ENCODE measurements at places on chromosomes 2 and 18. TPM values are rescaled to one million over a fixed set of nuclear protein-coding genes. Genes with fewer than 3 reads are reported as not detected.

Gene DUSP2
- 1.1 TPM for total RNA-seq

Gene SCYGR4
- not detected for total RNA-seq

Gene ACMSD
- total RNA-seq = not detected

Gene GPR55
- total RNA-seq = not detected

Gene CHST9
- total RNA-seq = 0.82 TPM

Gene C2orf81
- total RNA-seq = 3.4 TPM

Gene WDR54
- total RNA-seq = 10.4 TPM

Gene NDC80
- 6.5 TPM for total RNA-seq

Gene COL3A1
- total RNA-seq = 7,827 TPM

Gene WIPF1
- total RNA-seq = 61.8 TPM

Gene CHRND
- not detected for total RNA-seq

Gene VSNL1
- total RNA-seq = not detected

Gene TMEM247
- not detected for total RNA-seq

Gene CAPN10
- 22.0 TPM for total RNA-seq

Gene CHRNG
- not detected for total RNA-seq

Gene GREB1
- total RNA-seq = 0.52 TPM

Gene ARHGAP25
- 0.50 TPM for total RNA-seq

Gene NT5DC4
- total RNA-seq = not detected

Gene SUMO1
- total RNA-seq = 82.1 TPM

Gene TRIM54
- total RNA-seq = not detected

Gene MAL
- total RNA-seq = not detected

Gene MOGAT1
- not detected for total RNA-seq

Gene NGEF
- not detected for total RNA-seq

Gene SPDYA
- 3.4 TPM for total RNA-seq

Gene CXXC1
- 47.6 TPM for total RNA-seq

Gene ZSWIM2
- total RNA-seq = not detected

Gene DLX2
- 5.7 TPM for total RNA-seq

Gene WDR33
- 33.3 TPM for total RNA-seq

Gene IWS1
- total RNA-seq = 41.8 TPM

Gene ATOH8
- 2.7 TPM for total RNA-seq

Gene FBXO15
- 0.92 TPM for total RNA-seq

Gene RAPGEF4
- 0.57 TPM for total RNA-seq

Gene DPY30
- 51.5 TPM for total RNA-seq

Gene KCNG2
- total RNA-seq = not detected

Gene DNAH6
- 0.12 TPM for total RNA-seq

Gene RAB27B
- total RNA-seq = 0.28 TPM

Gene CFC1
- total RNA-seq = not detected

Gene SERPINB3
- not detected for total RNA-seq

Gene RSAD2
- not detected for total RNA-seq

Gene CD226
- total RNA-seq = 0.82 TPM

Gene KIAA2012
- total RNA-seq = not detected

Gene CASP8
- total RNA-seq = 7.6 TPM

Gene ZNF397
- 12.0 TPM for total RNA-seq

Gene MEP1B
- not detected for total RNA-seq

Gene CXCR1
- not detected for total RNA-seq

Gene MYCN
- 0.17 TPM for total RNA-seq

Gene ANKRD36
- 20.6 TPM for total RNA-seq

Gene VAMP8
- 2.4 TPM for total RNA-seq

Gene INHBB
- total RNA-seq = 0.90 TPM

Gene GYPC
- 46.4 TPM for total RNA-seq

Gene RPRM
- not detected for total RNA-seq

Gene SLC39A10
- 24.0 TPM for total RNA-seq

Gene SELENOI
- total RNA-seq = 17.2 TPM
